ENCODE measurements at places on chromosomes 16 and 17.
A peak's percentile ranks its signal among the peaks of the same experiment; 100 is the strongest.

- DNase-seq, result no peak
These were observed 29.9 kb upstream of the PRM1 start for GRCh38 chr16:11310997-11311561.

DNA sequence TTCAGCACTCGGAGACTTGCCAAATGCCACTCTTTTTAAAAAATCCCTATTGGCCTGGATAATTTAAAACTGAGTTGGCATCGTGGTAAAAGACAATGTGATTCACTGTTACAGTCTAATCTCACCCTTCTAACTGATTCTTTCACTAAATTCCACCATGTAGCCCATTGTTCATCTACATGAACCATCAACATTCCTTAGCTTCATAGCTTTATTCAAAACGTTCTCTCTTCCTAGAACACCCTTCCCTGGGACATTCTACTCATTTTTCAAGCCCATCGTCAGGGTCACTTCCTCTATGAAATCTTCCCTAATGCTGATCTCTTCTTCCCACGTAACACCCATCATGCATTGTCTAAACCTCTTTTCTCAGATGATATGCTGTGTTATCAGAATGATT lies 15.7 kb upstream of the SHISA9 start:
- no peak for DNase-seq

DNA sequence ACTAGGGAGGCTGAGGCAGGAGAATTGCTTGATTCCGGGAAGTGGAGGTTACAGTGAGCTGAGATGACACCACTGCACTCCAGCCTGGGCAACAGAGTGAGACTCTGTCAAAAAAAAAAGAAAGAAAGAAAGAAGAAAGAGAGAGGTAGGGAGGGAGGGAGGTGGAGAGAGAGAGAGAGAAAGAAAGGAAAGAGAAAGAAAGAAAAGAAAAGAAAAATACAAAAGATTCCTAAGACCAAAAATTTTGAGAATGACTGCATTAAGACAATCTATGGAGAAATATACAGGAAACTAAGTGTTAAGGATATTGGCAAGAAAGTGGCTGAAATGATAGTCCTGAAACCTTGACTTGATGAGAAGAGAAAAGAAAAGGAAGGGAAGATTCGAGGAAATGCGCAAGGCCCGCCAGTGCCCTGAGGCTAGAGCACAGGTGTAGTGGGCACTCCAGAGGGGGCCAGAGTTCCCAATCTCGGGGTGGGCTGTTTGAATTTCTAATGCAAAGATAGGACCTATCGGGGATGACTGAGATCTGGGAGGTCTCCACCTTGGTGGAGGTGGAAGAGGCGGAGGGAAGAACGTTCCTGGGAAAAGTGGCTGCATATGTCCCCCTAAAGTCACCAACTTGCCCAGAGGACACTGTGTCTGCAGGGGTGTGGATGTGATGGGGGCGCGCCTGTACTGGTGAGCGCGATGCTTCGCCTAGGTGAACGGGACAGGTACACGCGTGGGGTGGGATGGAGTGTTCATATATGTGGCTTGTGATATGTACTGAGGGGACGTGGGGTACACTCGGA lies 654 bp upstream of the SCNN1B start:
- DNase-seq, result no peak

DNA sequence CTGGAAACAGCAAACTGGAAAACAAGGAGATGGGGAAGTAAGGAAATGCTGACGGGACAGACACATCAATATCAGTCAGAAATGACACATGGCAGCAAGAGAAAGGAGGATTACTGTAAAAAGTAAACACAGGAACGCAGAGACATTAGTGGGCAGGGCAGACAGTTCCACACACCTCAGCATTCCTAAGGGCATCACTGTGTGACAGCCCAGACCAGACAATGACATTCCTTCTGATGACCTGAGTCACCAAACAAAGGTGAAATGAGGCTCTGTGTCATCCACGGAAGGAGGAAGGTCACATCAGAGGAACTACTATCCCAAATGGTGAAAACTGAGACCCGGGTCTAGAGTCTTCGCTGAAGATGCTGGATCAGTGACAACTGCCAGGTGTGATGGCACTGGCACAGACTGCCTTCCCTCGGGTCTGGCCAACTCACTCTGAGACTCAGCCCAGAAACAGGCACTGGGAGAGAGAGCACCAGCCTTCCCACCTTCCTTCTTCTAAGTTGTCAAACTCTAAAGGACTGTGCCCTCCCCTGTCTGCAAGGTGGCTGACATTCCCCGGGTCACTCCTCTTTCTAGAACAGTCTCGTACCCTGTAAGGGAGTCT lies 36.7 kb downstream of the TK2 start:
- no peak for DNase-seq

- no peak for DNase-seq
These were observed 20.1 kb downstream of the SIAH1 start for GRCh38 chr16:48365025-48365600.

GRCh38 chr17:1896243-1897104 lies 66.7 kb downstream of the RPA1 start:
- DNase-seq, result no peak

- no peak for DNase-seq
These were observed 309.0 kb upstream of the PMFBP1 start for GRCh38 chr16:72480911-72481310.

- no peak for DNase-seq
These were observed 31.2 kb upstream of the TENT4B start for GRCh38 chr16:50121721-50122445.

GRCh38 chr17:78723957-78724356 lies 58.1 kb downstream of the CYTH1 start:
- DNase-seq, result no peak

DNA sequence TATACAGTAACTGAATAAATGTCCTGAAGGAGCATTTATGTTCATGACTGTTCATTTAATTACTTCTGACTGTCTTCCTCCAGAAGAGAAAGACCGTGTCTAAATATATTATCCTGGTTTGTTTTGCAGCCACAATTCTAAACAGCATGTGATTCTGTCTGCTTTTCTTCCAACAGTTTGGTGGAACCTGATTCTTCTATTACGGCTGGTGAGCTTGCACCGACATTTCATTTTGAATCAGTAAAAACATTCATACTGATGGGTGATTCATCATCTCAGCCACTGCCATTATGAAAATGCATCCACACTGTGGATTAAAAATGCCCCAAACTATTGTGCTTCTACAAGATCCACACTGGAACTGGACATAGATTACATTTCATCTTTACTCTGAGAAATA lies 16.9 kb downstream of the KNOP1 start:
- no peak for DNase-seq

GRCh38 chr16:72835086-72835485 lies 212.8 kb downstream of the ZFHX3 start:
- DNase-seq, result no peak

DNA sequence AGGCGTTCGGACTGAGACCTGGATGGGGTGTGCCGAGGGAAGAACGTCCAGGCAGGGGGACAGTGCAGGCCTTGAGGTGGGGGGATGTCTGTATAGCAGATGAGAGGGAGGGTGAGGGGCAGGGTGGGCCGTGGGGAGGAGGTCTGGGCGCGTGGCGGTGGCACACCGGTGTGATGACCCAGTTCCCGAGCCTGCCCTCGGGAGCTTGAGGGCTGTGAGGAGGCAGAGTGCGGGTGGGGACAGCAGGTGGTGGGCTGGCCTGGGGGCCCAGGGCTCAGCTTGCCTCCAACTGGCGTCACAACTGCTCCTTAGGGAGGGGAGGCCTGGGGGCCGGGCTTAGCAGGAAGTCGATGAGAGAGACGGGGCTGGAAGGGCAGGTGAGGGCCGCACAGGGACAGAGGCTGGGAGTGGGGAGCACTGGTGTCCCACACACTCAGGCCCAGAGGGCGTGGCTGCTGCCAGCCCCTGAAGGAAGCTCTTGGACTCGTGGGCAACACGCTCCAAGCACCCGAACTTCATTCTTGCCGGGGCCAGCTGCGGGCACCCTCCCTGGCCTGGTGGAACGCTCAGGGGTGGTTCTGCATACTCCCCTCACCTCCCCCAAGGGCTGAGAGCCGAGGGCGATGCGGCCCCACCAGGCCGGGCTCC lies 6.5 kb downstream of the CACNA1H start:
- DNase-seq, result no peak

DNA sequence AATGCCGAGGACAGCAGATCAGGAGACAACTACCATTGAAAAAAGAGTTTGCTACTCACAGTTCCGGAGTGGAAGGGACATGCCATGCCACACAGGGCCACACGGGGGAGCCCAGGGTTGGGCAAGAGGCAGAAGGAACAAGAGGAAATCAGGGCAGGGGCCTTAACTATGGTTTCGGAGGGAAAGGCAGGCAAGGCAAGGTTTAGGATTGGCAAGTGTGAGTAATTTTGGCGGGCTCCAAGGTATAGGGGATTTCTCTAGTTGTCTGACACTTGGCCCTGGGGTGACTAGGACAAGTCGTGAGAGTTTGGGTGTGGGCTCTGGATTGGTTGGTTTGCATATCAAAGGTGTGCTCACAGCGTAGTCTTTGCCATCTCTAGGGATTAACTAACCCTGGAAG lies 27.0 kb upstream of the NTN1 start:
- peak; percentile 51 for DNase-seq

- DNase-seq, result no peak
These were observed 540.8 kb upstream of the HSBP1 start for GRCh38 chr16:83266848-83267553.

GRCh38 chr17:48816438-48816773 lies 623 bp downstream of the TTLL6 start:
- DNase-seq, result no peak

GRCh38 chr17:73641826-73642600 lies 2.2 kb downstream of the SDK2 start:
- DNase-seq, result no peak

DNA sequence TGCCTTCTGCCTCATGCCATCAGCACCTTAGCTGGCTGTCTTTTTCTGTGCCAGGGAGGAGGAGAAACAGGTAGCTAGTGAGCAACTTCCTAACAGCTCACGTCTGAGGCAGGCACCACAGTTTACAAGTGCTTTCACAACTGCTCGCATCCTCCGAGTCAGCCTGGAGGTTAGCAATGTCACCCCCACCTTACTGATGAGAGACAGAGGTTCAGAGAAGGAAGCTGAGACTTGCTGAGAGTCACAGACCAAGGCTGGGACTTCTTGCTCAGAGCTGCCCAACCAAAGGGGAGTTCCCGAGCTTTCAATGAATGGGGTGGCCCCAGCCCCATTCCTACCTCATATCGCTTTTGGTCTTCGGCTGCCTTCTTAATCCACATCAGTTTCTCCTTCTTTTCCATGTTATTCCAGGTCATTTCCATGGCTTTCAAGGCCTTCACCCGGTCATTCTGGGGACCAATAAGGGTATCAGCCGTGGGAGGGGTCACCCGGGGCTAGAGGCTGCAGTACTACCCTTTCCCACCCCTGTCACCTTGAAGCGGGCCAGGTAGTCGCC lies 9.6 kb downstream of the UBTF start:
- no peak for DNase-seq

DNA sequence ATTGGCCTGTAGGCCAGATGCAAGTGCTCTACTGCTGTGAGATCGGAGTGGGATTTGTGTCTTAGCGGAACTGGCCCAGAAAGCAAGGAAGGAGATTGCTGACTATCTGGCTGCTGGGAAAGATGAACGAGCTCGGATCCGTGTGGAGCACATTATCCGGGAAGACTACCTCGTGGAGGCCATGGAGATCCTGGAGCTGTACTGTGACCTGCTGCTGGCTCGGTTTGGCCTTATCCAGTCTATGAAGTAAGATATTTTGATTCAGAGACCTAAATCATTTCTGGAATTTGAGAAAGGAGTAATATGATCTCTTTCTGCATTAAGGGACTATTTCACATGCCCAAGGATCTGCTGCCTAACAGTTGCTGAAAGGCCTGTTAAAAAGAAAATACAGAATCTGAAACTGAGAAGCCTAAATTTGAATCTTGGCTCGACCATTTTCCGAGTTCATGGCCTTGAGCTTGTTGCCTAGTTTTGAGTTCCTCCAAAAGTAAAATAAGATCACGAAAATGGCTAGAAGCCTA lies 21.1 kb downstream of the IST1 start:
- DNase-seq, result no peak

GRCh38 chr17:45116434-45117016 lies 15.8 kb downstream of the PLCD3 start:
- DNase-seq, result no peak

DNA sequence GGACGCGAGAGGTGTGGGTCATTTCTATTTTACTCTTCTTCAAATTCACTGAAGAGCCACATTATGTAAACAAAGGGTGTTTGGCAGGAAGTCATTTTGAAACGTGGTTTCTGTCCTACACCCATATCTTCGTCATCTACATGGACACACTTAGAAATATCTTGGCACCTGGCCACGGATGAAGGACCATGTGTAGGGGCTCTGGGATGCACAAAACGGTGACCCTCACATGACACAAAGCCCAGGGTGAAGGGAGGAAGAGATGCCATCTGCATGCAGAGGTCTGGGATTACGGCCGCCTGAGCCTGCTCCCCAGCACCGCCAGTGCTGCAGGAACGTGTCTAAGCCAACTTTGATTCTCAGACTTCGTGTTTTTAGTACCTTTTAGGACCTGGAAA lies 130.2 kb upstream of the CHMP6 start:
- DNase-seq, result no peak

DNA sequence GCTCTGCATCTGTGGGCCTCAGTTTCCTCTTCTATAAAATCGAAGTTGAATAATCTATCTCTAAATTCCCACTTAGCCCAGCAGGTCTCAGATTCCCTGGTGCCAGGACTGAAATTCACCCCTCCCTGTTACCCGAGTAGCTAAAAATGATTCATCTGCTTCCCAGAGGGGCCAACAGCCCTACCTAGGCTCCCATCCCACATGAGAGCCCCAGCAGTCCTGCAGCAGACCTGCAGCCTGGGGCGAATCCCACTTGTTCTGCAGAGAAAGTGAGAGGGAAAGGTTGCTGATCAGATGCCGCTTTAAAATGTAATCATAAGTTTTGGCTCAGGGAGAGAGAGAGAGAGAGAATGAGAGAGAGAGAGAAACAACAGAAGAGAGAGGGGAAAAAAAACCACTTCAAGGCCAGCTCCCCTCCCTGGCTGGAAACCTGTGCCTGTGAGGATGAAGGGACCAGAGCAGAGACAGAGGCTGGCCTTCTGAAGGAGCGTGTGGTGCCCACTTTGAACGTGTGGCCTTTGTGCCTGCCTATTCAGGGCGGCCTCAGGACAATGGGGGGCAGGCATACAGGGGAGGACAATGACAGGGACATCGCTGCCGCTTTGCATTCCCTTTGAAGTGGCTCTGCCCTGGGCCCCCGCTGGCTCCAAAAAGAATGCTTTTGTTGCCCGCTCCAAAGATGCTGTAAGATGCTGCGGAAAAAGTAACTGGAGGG lies 85.2 kb upstream of the NKD1 start:
- no peak for DNase-seq

DNA sequence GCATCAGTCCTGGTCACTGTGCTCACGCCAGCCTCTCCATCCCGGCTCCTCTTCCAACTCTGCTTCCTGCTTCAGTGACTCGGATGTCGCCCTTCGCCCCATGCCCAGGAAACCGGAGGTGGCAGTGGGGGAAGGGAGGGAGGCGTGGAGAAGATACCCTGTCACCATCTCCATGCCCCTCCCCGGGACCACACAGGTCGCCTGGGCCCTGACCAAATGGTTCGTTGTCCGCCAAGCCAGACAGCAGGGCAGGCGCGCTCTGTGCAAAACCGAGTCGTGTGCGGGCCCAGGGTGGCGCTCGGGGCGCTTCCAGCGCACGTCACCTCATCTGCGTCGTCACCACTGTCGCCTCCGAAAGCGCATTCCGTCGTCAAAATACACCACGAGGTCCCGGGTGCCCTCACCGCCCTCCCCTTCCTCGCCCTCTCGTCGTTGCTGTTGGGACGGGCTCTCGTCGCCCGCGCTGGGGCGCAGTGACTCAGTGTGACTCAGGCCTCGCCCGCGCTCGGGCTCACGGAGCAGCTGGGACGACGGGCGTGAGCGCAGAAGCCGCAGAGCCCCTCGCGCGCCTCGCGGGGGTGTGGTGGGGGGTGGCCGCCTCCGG lies 39.2 kb downstream of the ZNF778 start:
- no peak for DNase-seq

Measured in H54 (cell line).